ENCODE measurements at places on chromosomes 4 and X.
A peak's percentile ranks its signal among the peaks of the same experiment; 100 is the strongest.

- no peaks in the 10 kb centered on the region for H3K27me3 ChIP-seq
- H3K4me1 ChIP-seq = no peaks in the 10 kb centered on the region
- DNase-seq = no peak
Measured at GRCh38 chrX:43000121-43000520, 222.2 kb upstream of the PPP1R2C start.

GRCh38 chr4:532588-533317 is 33.7 kb downstream of the PIGG start:
- no peak overlapping the region for H3K27ac ChIP-seq
- H3K4me3 ChIP-seq = no peak overlapping the region
- no peaks in the 10 kb centered on the region for H3K36me3 ChIP-seq
- no peaks in the 10 kb centered on the region for H3K4me1 ChIP-seq
- DNase-seq = no peak

GRCh38 chr4:1871471-1872021 is 353 bp downstream of the NSD2 start:
- no peak for DNase-seq
- peak overlapping the region; percentile 97 for H3K4me3 ChIP-seq
- peaks cover 20% of the 10 kb centered on the region for H3K4me1 ChIP-seq

- no peak overlapping the region for H3K27ac ChIP-seq
- H3K4me1 ChIP-seq = no peaks in the 10 kb centered on the region
- no peak for DNase-seq
- H3K36me3 ChIP-seq = no peaks in the 10 kb centered on the region
- H3K27me3 ChIP-seq = no peaks in the 10 kb centered on the region
Measured at GRCh38 chr4:24226667-24227066, 336.8 kb upstream of the PPARGC1A start.

DNA sequence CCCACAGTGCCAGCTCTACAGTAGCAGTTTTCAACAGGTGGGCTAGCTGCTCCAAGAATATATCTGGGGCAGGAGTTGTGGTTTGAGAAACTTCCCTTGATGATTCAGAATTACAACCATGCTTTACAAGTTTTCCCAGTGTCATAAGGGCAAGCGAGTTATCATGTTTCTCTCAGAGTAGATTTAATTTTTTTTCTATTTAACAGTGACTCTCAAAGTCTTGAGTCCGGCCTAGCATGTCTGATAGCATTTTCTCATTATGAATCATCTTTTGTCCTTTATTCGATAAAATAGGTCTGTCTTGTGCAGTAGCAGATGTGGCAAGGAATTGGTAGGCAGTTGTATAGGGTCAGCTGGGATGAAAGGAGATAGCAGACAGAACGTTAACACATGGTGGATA is 62.2 kb upstream of the SPANXD start:
- H3K4me3 ChIP-seq = no peak overlapping the region
- H3K36me3 ChIP-seq = no peaks in the 10 kb centered on the region
- no peaks in the 10 kb centered on the region for H3K4me1 ChIP-seq

DNA sequence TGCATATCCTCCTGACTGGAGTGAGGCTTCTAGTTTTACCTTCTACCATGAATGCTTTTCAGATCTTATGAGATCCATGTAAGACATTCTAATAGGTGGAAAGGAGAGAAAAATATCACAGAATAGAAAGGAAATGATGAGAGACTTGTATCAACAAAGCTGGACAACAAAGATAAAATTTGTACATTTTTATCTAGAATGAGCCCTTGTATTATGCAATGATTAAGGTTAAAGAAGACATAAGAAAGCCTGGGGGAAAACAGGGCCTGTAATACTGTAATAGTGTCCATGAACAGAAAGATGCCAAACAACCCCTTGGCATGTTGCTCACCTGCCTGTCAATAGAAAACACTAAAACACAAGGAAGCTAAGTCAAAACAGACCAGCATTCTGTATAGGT is 44.2 kb upstream of the SCRG1 start:
- no peak overlapping the region for H3K27ac ChIP-seq
- H3K4me3 ChIP-seq = no peak overlapping the region
- peaks cover 4% of the 10 kb centered on the region for H3K4me1 ChIP-seq
- no peak for DNase-seq

- H3K36me3 ChIP-seq = no peaks in the 10 kb centered on the region
- H3K27me3 ChIP-seq = no peaks in the 10 kb centered on the region
- no peak overlapping the region for H3K4me3 ChIP-seq
- DNase-seq = no peak
Measured at GRCh38 chr4:14371131-14371530, 631.1 kb upstream of the CPEB2 start.

DNA sequence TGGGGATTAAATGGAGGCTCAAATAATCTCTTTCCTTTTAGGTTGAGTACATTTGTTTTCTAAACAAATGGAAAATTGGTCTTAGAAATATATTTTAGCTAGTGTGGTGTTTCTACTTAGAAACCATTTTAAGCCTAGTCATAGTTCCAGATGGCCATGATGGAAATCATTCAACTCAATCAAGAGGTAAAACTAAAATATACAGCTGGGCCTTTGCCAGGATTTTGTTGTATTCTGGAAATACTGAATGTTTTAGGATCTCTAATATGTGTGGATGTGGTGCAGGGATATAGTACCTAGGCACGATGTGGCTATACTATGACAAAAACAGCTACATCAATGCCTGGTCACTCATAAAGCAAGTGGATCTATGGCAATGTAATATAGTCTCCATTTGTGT is 146.0 kb upstream of the BANK1 start:
- H3K4me3 ChIP-seq = no peak overlapping the region
- H3K4me1 ChIP-seq = peaks cover 6% of the 10 kb centered on the region
- DNase-seq = no peak
- H3K27me3 ChIP-seq = no peaks in the 10 kb centered on the region
- H3K36me3 ChIP-seq = no peaks in the 10 kb centered on the region
- H3K27ac ChIP-seq = no peak overlapping the region

- H3K27me3 ChIP-seq = no peaks in the 10 kb centered on the region
- no peaks in the 10 kb centered on the region for H3K4me1 ChIP-seq
- no peak overlapping the region for H3K4me3 ChIP-seq
- no peaks in the 10 kb centered on the region for H3K36me3 ChIP-seq
Measured at GRCh38 chr4:122534776-122535175, 78.3 kb upstream of the IL2 start.

GRCh38 chr4:79209822-79210635 is 115.8 kb downstream of the NAA11 start:
- H3K4me3 ChIP-seq = no peak overlapping the region
- no peak overlapping the region for H3K27ac ChIP-seq
- DNase-seq = no peak
- no peaks in the 10 kb centered on the region for H3K36me3 ChIP-seq

GRCh38 chr4:154985673-154986072 is 204.6 kb downstream of the RBM46 start:
- H3K4me3 ChIP-seq = no peak overlapping the region
- H3K4me1 ChIP-seq = no peaks in the 10 kb centered on the region
- H3K36me3 ChIP-seq = no peaks in the 10 kb centered on the region
- no peaks in the 10 kb centered on the region for H3K27me3 ChIP-seq
- no peak overlapping the region for H3K27ac ChIP-seq
- no peak for DNase-seq

DNA sequence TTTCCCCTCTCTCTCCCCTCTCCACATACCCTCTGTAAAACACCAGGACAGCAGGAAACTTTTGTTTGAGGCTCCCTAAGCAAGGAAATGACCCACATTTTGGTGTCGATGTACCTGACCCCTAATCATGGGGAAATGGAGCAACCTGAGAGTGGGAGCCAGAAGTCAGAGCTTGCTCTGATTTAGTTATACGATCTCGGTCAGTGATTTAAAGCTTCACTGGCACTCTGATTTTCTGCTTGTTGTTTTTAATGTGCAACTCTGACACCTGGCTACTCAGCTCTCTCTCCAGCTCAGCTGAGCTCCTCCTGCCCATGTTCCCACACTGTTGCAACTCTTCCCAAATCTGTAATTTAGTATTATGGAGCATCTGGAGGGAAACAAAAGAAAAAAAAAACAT is 408.6 kb downstream of the ADAM29 start:
- no peaks in the 10 kb centered on the region for H3K4me1 ChIP-seq
- no peak for DNase-seq
- no peak overlapping the region for H3K4me3 ChIP-seq
- no peaks in the 10 kb centered on the region for H3K27me3 ChIP-seq
- H3K27ac ChIP-seq = no peak overlapping the region

- no peaks in the 10 kb centered on the region for H3K27me3 ChIP-seq
- H3K36me3 ChIP-seq = no peaks in the 10 kb centered on the region
- H3K4me3 ChIP-seq = no peak overlapping the region
Measured at GRCh38 chrX:16491461-16491860, 158.5 kb upstream of the S100G start.

GRCh38 chr4:70815370-70815769 is 24.3 kb downstream of the GRSF1 start:
- H3K27ac ChIP-seq = no peak overlapping the region
- no peak overlapping the region for H3K4me3 ChIP-seq
- no peaks in the 10 kb centered on the region for H3K27me3 ChIP-seq

DNA sequence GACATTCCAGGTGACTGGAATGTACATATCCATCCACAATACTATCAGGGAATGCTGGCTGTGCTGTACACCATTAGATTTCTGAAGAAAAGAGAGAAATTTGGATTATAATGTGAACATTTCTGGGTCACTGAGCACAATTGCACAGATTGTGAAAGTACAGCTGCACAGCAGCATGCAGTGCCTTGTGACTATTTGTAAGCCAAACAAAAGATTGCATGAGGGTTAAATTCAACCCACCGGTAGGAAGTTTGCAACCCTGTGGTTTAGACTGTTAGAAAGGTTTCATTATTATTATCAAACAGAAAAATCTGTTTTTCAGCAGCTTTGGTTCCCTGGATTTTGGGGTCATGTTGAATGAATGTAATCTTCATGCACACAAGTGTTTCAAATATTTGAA is 24.5 kb downstream of the DDIT4L start:
- no peak overlapping the region for H3K4me3 ChIP-seq
- no peaks in the 10 kb centered on the region for H3K27me3 ChIP-seq
- H3K4me1 ChIP-seq = no peaks in the 10 kb centered on the region
- no peak overlapping the region for H3K27ac ChIP-seq

GRCh38 chr4:184450045-184450444 is 24.3 kb downstream of the IRF2 start:
- H3K36me3 ChIP-seq = no peaks in the 10 kb centered on the region
- peak overlapping the region; percentile 82 for H3K27ac ChIP-seq
- peaks cover 61% of the 10 kb centered on the region for H3K4me1 ChIP-seq
- no peak overlapping the region for H3K4me3 ChIP-seq
- no peaks in the 10 kb centered on the region for H3K27me3 ChIP-seq

DNA sequence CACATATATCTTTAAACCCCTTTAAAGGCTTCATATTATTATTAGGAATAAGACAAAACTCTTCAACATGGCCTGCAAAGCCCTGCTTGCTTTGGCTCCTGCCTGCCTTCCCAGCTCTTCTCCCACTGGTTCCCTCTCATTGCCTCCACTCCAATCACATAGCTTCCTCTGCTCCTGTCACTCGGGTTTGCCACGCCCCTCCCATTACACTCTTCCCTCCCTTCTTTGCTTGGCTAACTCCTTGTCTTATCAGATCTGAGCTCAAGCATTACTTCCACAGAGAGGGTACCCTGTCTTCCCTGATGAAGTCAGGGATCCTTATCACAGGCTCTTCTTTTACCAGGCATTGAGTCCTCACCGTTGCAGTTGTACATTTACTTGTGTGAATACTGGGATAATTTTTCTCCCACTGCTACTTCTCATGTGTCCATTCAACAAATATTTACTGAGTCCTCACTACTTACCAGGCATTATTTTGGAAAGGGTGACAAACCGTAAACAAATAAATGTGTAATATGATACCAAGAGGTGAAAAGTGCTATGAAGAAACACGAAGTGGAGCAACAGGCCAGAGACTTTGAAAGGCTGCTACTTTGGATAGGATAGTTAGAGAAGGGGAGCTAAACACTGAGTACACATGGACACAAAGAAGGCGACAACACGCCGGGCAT is 3.2 kb upstream of the VGLL1 start:
- DNase-seq = no peak
- no peak overlapping the region for H3K4me3 ChIP-seq
- no peaks in the 10 kb centered on the region for H3K36me3 ChIP-seq
- H3K27ac ChIP-seq = no peak overlapping the region

DNA sequence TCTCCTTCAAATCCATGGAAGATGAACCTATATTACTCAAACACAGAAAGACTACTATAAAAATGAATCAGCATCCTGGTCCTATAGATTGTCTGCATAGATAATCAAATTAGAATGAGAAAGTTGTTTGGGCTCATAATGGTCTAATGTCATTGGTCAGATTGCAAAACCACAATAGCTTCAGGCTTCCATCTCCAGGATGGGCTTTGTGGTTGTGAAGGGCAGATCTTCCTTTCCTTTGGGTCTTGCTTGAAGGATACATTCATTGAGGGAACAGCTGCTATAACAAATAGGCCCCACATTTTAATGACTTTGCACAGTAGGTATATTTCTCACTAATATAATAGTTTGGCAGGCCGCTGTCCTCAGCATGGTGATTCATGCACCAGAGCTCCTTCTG is 94.3 kb downstream of the REPS2 start:
- DNase-seq = no peak
- no peaks in the 10 kb centered on the region for H3K36me3 ChIP-seq
- no peak overlapping the region for H3K4me3 ChIP-seq
- no peaks in the 10 kb centered on the region for H3K27me3 ChIP-seq
- no peak overlapping the region for H3K27ac ChIP-seq
- H3K4me1 ChIP-seq = no peaks in the 10 kb centered on the region

DNA sequence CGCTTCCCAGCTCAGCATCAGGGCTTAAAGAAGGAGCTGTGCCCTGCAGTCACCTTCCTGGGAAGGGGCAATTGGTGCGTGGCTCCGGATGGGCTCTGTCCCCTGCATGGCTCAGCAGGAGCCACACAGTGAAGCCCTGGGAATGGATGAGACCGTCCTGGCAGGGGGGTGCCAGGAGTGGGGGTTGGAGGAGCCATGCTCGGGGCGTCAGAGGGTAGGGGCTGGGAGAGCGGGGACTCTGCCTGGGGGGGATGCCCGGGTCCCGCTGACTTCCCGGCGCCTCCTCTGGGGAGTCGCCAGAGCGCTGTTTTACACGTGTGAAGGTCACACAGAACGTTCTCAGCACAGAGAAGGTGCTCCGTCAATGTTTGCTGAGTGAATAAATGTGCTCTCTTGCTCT is 184.1 kb downstream of the AFAP1 start:
- H3K4me3 ChIP-seq = no peak overlapping the region
- H3K27me3 ChIP-seq = no peaks in the 10 kb centered on the region
- no peak overlapping the region for H3K27ac ChIP-seq
- DNase-seq = no peak
- no peaks in the 10 kb centered on the region for H3K36me3 ChIP-seq
- H3K4me1 ChIP-seq = peaks cover 18% of the 10 kb centered on the region

DNA sequence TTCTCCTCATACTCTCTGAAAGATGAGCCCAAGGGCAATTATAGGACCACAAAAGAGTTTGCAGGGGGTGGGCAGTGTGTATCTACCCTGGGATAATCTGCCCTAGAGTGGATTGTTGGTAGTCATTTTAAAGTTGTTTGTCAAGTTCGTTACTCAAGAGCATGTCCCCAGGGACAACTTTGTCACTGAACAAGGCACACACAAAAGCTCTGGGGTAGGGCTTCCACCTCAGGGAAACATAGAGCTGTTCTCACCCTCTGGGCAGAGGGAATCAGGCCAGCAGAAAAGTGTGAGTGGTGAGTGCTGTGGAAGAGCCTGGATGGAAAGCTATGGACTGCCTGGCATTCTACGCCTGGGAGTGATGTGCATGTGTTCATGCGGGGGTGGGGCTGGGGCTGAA is 23.3 kb upstream of the LEF1 start:
- H3K27me3 ChIP-seq = no peaks in the 10 kb centered on the region
- H3K36me3 ChIP-seq = no peaks in the 10 kb centered on the region
- H3K27ac ChIP-seq = no peak overlapping the region
- no peak for DNase-seq

- no peaks in the 10 kb centered on the region for H3K36me3 ChIP-seq
- no peaks in the 10 kb centered on the region for H3K4me1 ChIP-seq
- H3K27ac ChIP-seq = no peak overlapping the region
- no peaks in the 10 kb centered on the region for H3K27me3 ChIP-seq
- no peak overlapping the region for H3K4me3 ChIP-seq
- no peak for DNase-seq
Measured at GRCh38 chr4:182700362-182701160, 216.6 kb downstream of the DCTD start.

All from vagina (tissue), 2 donors.